ENCODE measurements at places on chromosomes 7 and 10.
A peak's percentile ranks its signal among the peaks of the same experiment; 100 is the strongest.

DNA sequence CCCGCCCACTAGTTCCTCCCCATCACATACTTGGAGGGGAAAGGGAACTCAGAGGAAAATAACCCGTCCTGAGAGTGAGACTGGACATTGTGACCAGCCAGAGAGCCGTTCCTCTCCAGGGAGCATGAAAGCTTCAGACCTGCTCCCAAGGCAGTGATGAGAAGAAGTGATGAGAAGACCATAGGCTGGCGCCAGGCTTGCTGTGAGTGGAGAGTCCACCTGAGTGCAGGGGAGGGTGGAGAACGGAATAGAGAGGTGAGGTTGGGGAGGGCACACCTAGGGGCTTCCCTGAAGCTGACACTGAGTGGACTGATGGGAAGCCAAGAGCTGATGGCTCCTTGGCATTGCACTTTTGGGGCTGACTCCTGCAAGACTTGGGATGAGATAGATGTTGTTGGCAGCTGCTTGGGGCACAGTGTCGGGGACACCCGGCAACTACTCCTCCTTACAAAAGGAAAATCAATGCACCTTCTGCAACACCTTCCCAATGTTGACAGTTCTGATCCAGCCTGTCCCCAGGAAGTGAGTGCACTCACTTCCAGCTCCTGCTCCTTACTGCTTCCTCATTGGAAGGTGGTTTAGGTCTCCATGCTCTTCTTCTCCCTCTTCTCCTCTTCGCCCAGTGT is 79.4 kb downstream of the EMX2 start:
- no peak for DNase-seq

- peak; percentile 38 for DNase-seq
Measured at GRCh38 chr10:63681993-63682697, 160.9 kb downstream of the REEP3 start.

DNA sequence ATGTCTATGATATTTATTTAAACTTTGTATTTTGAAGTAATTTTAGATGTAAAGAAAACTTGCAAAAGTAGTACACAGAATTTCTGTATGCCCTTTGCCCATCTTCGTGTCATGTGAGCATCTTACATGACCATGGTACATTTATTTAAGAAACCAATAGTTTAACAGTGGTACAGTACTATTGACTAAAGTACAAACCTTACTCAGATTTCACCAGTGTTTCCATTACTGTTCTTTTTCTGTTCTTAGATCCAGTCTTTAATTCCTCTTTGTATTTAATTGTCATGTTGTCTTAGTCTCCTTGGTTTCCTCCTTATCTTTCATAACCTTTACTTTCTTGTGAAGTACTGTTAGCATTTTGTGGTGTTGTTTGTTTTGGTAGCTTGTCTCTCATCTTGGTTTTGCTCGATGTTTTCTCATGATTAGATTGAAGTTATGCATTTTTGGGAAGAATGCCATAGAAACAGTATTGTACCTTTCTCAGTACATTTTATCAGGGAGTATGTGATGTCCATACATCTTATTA is 24.1 kb downstream of the TAX1BP1 start:
- DNase-seq = no peak

GRCh38 chr7:156898938-156899337 is 6.0 kb upstream of the LMBR1 start:
- DNase-seq = no peak

DNA sequence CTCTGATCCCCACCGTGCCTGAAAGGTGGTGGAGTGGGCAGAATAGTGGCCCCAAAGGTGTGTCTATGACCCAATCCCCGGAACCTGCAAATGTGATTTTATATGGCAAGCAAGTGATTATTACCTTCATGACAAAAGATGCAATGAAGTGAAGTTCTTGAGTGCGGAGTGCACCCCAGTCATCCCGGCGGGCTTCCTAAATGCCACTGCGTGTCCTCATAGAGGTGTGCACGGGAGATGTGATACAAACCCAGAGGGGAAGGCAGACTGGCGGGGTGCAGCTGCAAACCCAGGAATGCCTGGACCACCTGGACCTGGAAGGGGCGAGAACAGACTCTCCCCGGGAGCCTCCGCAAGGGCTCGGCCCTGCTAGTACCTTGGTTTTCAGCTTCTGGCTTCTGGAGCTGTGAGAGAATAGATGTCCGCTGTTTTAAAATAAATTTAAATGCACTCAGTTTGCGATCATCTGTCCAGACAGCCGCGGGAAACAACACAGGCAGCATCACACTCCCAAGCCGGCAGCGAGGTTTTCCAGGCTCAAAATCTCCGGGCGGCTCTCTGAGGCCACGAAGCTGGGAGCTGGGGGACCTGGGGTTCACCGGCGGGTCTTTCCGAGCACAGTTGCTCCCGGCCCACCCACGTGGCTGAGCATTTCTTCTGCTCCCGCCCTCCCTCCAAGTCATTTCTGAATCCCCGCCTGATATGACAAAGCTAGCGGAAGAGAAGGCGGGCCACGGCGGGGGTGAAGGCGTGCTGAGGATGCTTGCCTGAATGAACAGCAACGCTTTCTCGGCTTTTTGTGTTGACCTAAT is 50.4 kb upstream of the EBF3 start:
- DNase-seq = no peak

DNA sequence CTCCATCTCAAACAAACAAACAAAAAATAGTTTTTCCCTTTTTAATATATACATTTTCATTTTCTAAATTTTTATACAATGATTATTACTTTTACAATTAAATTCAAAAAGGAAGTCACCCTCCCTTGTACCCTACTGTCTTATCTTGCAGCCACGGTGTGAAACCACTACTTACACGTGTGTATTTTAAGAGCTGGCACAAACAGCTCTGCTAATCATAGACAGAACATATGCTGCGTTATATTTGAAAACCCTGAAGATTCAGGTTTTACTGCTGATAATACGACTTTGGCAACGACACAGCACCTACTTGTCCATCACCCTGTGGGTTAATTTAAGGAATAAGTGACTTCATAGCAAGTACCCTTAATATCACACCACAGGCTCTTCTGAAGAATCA is 991 bp downstream of the ANKRD61 start:
- no peak for DNase-seq

DNA sequence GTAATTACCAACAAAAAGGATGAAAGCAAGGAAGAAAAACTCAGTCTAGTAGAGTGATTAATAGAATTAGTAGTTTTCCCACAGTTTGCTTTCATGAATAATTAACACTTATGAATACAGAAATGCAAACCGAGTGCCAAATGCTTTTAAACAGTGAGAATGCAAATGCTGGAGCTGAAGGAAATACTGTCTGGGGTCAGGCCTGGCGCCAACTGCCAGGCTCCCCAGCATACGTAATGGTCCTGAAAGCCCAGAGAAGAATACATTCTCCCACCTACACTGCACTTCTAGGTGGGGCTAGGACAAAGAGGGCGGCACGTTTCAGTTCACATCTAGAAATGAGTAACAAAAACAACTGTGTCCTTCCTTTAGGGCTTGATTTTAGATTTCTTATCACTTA is 30.0 kb downstream of the GLUD1 start:
- no peak for DNase-seq

DNA sequence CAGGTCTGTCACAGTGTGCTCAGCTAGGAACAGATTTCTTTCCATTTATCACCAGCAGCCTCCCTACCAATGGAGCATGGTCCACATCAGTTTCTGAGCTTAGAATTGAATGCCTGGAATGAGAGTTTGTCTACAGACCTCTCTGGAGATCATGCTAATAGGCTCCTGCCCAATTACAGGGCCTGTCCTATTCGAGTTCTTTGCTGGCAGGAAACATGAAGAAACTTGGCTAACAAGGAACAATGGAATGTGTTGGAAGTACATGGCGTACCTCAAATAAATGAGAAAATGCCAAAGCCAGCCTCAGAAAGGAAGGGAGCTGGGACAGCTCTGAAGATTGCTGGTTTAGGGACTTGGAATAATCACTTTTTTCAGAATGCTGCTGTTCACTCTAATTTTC is 186.0 kb upstream of the AKR1E2 start:
- no peak for DNase-seq

DNA sequence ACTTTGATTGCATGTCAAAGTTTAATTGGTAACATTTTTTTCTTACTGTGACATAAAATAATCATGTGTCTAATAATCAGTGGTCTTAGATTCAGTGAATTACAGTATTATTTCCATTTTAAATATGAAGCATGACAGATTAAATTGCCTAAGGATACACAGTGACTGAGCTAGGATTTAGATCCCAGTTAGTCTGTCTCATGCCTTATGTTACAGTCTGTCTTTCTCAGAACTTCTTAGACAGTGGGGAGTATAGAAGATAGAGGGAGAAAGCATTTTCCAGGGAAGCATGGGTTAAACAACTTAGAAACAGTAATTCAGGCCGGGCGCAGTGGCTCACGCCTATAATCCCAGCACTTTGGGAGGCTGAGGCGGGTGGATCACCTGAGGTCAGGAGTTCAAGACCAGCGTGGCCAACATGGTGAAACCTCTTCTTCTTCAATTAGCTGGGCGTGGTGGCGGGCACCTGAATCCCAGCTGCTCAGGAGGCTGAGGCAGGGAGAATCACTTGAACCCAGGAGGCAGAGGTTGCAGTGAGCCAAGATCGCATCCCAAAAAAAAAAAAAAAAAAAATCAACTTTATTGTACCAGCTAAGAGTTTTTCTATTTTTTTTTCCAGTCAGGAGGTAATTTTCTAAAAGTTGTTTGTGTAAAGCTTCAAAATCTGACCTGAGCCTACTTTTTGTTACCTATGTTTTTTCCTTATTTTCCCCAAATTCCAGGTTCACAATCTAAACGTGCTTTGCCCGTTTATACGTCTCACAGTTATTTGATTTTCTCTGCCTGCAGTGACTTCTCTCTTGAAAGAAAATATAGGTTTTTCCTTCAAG is 3.3 kb downstream of the CASD1 start:
- DNase-seq = no peak

DNA sequence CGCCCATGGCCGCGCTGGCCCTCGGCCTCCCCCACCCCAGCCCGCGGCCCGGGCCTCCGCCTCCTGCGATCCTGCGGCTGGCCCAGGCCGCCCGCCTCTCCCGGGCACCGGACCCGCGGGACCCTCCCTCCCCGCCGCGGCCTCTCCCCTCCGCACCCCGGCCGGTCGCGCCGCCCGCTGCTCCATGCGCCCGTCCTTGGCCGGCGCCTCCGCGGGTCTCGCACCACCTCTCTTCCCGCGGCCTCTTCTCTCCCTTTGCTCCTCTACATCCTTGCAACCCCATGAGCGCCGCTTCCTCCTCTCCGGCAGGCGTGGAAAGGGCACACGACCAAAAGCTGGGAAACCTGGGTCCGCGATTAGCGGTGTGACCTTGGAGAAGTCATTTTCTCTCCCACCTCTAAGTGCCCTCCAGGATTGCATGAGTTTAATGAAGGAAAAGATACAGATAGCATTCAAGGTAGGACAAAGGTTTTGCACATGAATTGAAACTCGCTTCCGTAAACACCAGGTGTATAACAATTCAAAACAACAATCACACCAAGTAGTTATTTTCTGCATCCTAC is 448 bp upstream of the SRPK2 start:
- DNase-seq = peak; percentile 46

- no peak for DNase-seq
Measured at GRCh38 chr10:116049158-116049973, 223.6 kb downstream of the GFRA1 start.

GRCh38 chr7:42511027-42511426 is 274.0 kb upstream of the GLI3 start:
- DNase-seq = no peak

GRCh38 chr7:10245406-10245805 is 728.3 kb upstream of the PHF14 start:
- DNase-seq = no peak

GRCh38 chr10:125817337-125817946 is 5.6 kb downstream of the UROS start:
- DNase-seq = no peak

Measured in left kidney (tissue), 8 donors.